AG10803 (cell line): ENCODE measurements at places on chromosomes 11 and 22.
A peak's percentile ranks its signal among the peaks of the same experiment; 100 is the strongest.

DNA sequence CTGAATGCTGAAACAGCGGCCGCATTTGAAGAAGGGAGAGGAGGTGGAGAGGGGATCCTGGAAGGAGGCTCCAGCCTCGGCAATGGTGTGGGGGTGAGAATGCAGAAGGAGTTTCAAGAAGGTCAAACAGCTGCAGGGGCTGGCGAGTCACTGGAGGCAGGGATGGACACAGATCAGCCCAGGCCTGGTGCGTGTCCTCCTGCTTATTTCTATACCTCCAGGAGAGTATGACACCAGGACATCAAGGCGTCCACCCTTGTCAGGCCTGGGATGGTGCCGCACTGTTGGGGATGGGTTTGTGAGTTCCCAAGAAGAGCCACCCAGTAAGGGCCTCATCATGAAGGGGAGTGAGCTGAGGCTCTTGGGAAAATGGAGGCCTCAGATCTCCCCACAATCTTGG is 23.1 kb downstream of the IGLL1 start:
- DNase-seq: no peak

GRCh38 chr11:76232026-76232665 is 25.8 kb upstream of the WNT11 start:
- no peak for DNase-seq

DNA sequence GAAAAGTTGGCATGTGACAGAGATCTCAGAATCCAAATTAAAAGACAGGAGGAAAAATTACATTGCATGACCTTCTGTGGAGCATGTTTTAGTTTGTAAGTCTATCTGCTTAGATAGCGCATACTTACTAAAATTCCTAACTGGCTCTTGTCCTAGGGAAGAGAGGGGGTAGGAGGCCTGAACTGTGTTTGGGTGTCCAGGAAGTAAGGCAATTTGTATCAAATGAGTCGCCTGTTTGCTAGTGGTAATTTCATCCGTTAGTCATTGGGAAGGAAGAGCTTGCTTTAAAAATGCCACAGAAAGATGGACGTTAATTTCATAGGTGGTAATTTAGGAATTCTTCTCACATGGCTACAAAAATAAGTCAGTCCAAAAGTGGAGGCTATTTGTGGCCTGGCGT is 18.5 kb downstream of the GRK3 start:
- DNase-seq: peak; percentile 53

DNA sequence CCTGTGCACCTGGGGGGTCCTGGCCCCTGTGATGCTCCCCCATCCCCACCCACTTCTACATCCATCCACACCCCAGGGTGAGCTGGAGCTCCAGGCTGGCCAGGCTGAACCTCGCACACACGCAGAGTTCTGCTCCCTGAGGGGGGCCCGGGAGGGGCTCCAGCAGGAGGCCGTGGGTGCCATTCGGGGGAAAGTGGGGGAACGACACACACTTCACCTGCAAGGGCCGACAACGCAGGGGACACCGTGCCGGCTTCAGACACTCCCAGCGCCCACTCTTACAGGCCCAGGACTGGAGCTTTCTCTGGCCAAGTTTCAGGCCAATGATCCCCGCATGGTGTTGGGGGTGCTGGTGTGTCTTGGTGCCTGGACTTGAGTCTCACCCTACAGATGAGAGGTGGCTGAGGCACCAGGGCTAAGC is 20.0 kb upstream of the TALDO1 start:
- DNase-seq: no peak

DNA sequence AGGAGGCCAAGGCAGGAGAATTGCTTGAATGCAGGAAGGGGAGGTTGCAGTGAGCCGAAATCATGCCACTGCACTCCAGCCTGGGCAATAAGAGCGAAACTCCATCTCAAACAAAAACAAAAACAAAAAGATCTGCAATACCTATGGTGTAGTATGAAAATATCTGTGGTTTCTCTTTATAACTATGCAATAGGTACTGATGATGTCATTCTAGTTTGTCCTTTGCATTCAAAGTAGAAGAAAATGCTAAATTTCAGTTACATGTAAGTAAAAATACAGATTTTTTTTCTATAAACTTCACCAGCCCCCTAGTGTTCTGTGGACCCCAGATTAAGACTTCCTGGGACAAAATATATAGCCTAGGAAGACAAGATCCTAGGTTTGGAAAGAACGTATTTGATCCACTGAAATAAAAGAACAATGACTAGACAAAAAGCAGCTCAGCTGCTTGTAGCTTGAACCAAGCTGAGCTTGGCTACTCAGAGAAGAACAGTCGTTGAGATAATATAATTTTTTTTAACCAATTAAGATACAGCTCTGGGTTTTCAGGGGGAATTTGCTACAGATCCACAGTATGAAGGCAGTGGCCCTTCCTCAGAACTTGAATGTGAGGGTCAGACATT is 2.8 kb upstream of the HBE1 start:
- DNase-seq: no peak

GRCh38 chr22:37677493-37677974 is 2.1 kb downstream of the LGALS1 start:
- DNase-seq: no peak

DNA sequence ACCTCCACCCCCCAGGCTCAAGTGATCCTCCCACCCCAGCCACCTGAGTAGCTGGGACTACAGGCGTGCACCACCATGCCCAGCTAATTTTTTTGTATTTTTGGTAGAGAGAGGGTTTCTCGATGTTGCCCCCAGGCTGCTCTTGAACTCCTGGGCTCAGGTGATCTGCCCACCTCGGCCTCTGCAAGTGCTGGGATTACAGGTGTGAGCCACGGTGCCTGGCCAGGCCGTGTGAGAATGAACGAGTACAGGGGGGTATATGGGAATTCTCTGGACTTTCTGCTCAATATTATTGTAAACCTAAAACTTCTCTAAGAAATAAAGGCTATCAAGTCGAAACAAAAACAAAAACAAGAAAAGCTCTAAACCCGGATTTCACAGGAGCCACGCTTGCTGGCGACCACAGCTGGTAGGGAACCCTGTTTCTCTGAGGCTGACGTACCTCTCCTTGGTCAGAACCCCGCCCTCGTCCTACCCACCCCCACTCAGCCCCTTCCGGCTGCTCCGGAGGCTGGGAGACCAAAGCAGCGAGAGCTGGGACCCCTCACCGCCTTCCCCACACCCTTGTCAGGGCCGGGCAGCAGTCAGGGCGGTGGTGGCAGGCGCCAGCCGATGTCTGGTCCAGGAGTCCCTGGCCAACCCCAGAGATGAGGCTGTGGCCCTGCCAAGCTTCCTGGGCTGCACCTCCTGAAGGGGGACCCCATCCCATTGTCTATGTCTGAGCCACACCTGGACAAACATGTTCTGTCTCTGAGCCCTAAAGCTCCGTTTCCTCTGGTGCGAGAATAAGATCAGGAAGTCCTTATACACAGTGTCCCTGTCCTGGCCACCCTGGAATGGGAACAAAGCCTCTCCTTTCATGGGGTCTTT is 52.1 kb downstream of the LINC01488 start:
- no peak for DNase-seq

- DNase-seq: no peak
Observed at GRCh38 chr11:114496915-114497314, 57.6 kb downstream of the REXO2 start.

DNA sequence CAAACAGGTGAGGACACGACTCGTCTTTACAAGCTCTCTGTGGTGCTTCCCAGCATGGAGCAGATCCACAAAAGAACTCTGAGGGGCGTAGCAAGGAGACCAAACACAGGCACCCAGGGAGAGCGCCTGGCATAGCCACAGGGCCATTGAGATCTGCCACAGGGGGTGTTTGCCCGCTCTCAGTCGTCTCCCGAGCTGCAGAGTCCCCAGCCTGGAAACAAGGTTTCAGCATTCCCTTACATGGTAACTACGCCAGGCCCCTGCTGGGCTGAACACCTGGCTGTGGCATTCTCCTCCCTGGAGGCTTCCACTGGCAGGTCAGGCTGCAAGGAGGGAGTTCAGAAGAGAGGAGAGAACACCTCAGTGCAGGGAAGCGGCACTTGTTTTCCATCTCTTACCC is 962.1 kb downstream of the NTM start:
- no peak for DNase-seq

DNA sequence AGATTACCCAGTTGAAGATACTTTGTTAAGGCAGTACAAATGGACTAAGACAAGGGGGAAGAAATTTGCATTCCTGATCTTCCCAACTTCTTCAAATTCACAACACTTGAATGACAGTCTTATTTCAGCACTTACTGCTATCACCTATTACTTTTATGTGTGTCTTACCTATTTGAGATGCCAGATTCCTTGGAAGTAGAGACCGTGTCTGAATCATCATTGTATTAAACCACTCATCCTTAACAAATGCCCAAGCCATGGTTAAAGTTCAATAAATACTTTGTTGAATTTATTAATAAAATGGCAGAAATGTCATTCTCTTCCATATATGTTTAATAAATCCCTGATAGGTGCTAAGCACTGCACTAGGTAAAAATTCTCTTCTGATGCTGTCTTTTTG is 18.3 kb downstream of the SC5D start:
- DNase-seq: no peak

- no peak for DNase-seq
Observed at GRCh38 chr11:119726585-119727522, 2.1 kb downstream of the NECTIN1 start.

DNA sequence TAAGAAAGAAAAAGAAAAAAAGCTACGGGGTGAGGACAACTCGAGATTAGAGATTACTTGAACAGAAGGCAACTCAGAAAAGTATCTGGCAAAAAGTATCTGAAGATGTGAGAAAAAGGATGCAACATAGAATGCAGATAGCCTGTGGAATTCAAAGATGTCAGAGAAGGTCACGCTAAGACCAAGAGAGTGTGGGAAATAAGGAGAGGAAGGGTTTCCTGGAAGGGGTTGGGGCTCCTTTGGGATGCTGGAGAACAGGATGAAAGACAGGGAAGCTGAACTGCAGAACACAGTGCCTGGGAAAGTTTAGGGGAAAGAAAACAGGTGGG is 1.2 kb downstream of the GUCY1A2 start:
- no peak for DNase-seq

DNA sequence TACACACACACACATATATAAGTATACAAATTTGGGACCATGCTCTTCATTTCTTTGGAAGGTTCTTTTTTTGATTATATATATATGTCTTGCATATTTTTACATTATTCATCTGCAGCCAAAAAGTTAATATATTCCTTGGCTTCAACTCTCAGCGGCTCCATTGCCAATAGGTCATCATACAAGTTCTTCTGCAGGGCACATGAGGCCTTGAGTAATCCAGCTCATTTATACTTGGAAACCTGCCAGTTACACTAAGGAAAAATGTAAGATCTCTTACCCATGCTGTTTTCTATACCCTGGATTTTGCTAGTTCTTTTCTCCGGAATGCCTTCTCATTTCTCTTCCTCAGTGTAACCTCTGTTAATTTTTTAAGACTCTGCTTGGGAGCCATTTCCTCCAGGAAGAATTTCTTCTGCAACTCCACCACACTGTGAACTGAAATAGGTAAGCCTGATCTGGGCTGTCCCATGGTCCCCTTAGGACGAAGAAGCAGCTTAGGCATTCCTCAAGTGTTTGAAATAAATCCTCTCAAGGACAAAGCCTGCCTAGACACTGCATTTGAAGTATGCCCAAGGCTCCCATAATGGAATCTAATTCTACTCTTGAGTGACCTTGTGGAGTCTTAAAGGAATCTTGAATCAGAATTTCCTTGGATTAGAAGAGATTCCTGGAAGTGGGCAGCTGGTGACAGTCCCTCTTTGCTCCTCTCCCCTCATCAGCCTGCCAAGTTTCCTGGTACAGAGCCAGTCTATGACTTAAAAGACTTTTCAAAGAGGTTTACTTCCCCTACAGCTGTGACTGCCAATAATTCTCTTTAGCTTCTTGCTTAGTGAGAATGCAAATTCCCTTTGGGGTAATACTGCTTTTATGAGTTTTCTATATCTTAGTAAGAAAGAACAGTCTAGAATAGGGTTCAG is 182.8 kb downstream of the C11orf87 start:
- peak; percentile 20 for DNase-seq

GRCh38 chr11:105078283-105078682 is 33.1 kb upstream of the CARD16 start:
- no peak for DNase-seq

DNA sequence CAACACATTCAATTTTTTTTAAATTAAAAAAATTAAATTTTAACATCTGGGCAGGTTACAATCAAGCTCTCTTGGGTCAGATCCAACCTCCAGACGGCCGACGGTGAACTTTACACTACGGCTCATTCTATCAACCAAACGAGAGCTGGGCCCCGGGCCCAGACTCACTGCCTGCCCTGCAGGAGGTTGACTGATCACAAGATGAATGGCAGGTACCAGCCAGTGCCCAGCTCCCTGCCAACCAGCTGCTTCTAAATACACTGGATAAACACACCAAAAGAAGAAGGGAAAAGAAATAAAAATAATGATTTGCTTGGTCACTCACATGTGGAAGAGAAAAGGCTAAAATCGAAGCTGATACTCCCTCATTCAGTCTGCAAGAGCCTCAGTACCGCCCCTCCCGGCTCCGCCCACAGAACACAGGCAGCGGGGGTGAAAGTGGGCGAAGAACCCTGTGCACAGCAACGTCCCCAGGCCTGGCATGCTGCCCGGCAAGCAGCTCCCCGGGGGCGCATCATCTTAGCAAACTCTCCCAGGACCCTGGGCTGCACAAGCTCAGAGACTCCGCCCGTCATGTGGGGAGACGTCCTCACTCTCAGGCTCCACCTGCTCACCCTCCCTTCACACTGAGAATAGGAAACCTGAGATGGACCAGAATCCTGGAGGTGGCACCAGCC is 303.4 kb downstream of the SHANK2 start:
- DNase-seq: no peak

- DNase-seq: no peak
Observed at GRCh38 chr11:60040109-60040508, at the start of gene OOSP2. OOSP2 (plus strand) TSS chr11:60040409; CDS start chr11:60040460, 51 bp downstream.

DNA sequence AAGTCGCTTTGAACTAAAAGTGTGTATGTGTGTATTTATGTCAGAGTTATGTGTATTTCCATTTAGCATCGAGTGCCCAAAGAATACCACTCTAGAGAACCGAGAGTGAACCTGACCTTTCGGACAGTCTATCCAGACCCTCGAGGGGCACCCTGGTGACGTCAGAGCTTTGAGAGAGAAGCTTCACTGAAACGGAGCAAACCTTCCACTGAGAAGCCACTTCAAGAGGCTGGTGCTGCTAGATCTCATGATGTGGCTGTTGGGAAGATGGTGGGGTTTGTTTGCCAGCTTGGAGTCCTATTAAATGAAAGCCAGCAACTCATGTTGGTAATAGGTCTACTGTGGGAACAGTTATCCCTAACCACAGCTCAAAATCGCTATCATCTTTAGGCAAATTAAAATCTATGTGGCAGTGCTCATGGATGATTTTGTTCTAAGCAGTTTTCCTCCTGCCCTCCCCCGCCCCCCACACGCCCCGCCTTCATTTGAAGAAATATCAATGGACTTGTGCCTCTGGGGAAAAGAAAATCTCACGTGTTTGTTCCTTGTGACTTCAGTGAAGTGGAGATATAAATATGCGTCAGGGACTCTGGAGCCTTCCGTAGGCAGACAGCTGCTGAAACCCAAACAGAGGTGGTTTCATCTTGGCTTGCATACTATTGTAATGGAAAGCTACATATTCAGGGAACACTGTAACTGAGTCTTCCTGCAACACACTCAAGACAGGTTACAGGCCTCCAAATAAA is 22.4 kb upstream of the C11orf96 start:
- DNase-seq: no peak

GRCh38 chr11:9740202-9740883 is 76.5 kb downstream of the SWAP70 start:
- no peak for DNase-seq

- no peak for DNase-seq
Observed at GRCh38 chr11:70307176-70307575, 36.7 kb downstream of the PPFIA1 start.
